Germinal center (tissue), 1 donor: ENCODE measurements at places on chromosomes 11 and 22.

DNA sequence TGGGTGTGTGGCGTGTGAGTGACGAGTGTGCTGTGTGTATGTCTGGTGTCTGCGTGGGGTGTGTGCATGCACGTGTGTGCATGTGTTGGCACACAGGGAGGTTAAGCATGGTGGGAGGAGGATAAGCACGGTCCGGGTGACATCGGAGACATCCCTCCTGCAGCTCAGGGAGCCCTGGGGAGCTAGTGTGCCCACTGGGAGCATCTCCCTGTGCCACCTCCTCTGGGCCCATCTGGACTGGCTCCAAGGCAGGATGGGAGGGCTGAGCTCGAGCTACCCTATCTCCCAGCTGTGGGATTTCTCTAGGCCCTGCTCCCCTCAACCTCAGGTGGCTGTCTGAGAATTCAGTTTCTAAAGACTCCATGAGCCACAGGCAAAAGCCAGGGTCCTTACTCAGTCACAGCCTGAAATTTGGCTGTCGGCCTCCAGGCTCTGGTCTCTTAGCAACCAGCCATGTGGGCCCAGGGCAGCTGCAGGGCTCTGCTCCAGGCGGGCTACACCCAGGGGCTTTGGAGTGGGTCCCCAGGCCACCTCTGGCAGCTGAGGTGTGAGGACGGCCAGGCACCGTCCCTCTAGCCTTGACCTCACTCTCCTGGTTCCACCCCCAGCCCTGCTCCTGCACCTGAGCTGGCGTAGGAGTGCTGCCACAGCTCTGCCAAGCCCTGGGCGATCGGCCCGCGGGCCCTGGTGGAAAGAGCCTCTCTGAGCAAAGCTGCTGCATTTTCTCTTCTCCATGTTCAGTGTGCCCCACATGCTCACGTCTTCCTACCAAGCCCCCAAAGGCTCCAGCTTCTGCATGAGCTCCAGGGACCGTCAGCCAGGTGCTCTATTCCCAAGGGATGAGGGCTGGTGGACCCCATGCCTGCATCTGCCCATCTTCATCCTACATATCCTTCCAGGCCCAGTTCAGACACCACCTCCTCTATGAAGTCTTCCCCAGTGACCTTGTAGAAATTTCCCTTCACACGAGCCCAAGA, 39.7 kb downstream of the RTL6 start:
- no peak for DNase-seq

GRCh38 chr11:57097149-57097548, 84.6 kb upstream of the LRRC55 start:
- no peak for DNase-seq

DNA sequence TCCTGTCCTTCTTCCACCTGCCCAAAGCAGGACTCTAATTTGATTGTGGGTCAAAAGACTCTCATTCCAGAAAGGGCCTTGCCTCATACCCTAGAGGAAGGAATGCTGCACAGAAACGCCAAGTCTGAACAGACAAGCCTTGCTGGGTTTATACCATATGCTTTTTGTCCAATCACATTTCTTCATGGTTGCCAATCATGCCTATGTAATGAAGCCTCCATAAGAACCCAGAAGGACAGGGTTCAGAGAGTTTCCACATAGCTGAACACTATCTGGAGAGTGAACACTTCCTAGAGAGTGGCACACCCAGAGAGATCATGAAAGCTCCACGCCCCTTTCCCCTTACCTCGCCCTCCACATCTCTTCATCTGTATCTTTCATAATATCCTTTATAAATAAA, 4.8 kb upstream of the SAA2 start:
- no peak for DNase-seq

- no peak for DNase-seq
Measured at GRCh38 chr22:47839595-47840227, 1077.3 kb downstream of the TBC1D22A start.

GRCh38 chr22:31243339-31244045, 31.4 kb downstream of the LIMK2 start:
- no peak for DNase-seq

- DNase-seq: no peak
Measured at GRCh38 chr11:35066783-35067423, 72.1 kb upstream of the CD44 start.

GRCh38 chr22:25829237-25829636, 87.2 kb downstream of the MYO18B start:
- no peak for DNase-seq

DNA sequence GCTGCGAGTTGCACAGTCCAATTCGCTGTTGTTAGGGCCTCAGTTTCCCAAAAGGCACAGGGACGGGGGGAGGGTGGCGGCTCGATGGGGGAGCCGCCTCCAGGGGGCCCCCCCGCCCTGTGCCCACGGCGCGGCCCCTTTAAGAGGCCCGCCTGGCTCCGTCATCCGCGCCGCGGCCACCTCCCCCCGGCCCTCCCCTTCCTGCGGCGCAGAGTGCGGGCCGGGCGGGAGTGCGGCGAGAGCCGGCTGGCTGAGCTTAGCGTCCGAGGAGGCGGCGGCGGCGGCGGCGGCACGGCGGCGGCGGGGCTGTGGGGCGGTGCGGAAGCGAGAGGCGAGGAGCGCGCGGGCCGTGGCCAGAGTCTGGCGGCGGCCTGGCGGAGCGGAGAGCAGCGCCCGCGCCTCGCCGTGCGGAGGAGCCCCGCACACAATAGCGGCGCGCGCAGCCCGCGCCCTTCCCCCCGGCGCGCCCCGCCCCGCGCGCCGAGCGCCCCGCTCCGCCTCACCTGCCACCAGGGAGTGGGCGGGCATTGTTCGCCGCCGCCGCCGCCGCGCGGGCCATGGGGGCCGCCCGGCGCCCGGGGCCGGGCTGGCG, at the start of gene BCR:
Gene BCR, plus strand, starts transcription at position 209 of the 592 bp plus-strand sequence. CDS start 452 bp downstream, outside the sequence.
- peak; percentile 82 for DNase-seq

GRCh38 chr22:45051419-45051818, 41.6 kb upstream of the PHF21B start:
- DNase-seq: no peak

- peak; percentile 64 for DNase-seq
Measured at GRCh38 chr22:22884888-22885840, 2.5 kb upstream of the IGLL5 start.

DNA sequence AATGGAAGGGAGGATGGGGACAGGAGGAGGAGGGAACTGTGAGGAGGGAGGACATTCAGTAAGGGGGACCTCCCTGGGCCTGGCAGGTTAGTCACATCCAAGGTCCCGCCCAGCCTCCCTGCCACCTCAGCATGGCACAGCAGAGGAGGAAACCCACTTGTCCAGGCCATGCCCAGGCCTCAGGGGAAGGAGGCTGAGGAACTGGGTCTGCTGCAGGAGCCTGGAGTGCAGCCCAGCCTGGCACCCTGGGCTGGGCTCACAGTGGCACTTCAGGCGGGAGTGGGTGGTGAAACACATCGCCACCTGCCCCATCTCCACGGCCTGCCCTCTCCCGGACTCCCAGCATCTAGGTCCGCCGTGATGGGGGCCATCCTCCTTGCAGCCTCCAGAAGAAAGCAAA, 17.2 kb upstream of the KLHL35 start:
- DNase-seq: no peak

DNA sequence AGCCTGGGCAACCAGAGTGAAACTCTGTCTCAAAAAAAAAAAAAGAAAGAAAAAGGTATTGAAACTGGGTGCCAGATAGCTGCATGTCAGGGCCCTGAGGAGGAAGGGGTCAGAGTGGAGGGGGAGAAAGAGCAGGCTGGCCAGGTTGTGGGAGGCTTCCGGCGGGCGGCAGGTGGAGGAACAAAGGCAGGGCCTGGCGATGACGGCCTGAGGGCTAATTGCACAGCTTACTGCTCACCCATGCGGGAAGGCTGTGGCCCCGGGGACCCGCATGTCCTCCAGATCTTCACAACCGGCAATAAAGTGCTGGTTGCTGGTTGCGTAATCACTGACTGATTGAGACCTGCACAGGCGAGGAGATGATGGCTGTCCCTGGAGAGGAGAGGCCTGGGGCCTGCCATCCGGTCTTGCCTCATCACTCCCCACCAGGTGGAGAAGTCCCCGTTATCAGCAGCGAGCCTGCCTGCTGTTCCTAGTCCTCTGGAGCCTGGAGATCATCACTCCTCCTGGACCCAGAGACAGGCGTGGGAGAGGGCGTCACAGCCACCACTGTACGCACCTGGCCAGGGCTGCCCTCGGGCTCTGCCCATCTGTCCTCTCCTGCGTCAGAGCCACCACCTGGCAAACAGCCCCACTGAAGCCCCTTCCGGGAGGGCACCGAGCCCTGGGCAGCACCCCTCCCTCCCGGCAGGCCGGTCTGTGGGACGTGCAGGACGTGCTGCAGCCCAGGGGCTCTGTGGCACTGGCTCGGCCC, 18.7 kb downstream of the H19 start:
- DNase-seq: no peak

DNA sequence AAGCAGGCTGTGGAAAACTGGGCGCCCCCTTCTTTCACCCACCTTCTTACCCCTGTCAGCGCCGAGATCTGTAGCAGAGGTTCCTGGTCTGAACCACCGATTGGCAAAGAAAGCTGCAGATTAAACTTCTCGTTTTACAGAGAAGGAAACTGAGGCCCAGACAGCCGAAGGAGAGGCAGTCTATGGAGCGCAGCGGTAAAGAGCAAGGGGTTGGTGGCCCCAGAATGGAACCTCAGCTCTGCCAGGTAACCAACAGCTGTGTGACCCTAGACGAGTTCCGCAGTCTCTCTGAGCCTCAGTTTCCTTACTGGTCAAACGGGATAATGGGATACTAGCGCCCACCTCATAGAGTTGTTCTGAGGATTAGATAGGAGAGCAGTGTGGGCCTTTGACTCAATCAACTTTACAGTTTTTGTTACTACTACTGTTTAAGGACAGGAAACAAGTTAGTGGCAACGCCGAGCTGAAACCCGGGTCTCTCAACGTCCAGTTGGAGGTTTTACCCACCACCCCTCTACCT, 3.1 kb upstream of the WT1 start:
- DNase-seq: no peak

- no peak for DNase-seq
Measured at GRCh38 chr11:78572394-78572793, 2.3 kb downstream of the NARS2 start.

DNA sequence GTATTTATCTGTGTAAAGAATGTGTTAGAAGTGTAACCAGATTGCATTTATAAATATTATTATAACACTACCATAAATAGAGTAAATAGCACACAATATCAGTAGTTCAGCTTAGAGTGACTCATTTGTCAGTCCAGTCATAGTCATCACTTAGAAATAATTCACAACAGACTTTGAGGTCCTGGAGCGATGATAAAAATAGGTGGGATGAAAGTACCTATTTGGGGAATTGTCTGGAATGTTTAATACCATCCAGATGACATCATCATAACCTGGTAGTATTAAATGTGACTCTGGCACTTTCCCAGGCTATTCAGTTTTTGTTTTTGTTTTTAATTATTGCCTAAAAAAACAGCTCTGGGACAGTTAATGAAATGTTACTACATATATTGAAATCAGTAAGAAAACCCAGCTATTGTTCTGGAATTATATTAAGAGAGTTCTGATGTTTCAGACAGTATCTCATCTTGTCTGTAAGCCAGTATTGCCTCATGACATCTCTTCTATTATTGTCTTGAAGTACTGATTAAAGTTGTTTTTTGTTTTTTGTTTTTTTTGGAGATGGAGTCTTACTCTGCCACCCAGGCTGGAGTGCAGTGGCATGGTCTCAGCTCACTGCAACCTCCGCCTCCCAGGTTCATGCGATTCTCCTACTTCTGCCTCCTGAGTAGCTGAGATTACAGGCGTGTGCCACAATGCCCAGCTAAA, 74.8 kb downstream of the SIK2 start:
- DNase-seq: no peak

DNA sequence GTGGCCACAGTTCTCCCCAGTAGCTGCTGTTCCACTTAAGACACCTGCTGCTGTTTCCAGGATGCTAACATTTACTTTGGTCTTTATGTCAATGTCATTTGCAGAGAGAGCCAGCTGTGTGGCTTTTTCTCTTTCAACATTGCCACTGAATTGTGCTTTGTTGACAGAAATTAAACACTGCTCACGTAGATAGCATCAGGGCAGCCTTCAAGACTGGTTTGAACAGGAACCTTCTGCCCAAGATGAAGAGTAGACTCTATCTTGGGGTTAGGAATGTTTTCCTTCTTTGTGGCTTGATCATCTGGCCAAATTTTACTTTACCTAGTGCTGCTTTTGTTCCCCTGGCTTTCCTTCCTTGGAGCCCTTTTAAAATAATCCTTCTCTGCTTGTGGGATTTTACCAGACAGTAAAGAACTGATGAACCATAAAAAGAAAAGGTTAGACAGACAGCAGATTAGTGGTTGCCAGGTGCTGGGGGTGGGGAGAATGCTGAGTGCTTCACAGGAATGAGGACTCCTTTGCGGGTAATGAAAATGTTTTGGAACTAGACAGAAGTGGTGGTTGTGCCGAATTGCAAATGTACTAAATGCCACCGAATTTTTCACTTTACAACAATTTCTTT, 22.7 kb upstream of the XBP1 start:
- no peak for DNase-seq

DNA sequence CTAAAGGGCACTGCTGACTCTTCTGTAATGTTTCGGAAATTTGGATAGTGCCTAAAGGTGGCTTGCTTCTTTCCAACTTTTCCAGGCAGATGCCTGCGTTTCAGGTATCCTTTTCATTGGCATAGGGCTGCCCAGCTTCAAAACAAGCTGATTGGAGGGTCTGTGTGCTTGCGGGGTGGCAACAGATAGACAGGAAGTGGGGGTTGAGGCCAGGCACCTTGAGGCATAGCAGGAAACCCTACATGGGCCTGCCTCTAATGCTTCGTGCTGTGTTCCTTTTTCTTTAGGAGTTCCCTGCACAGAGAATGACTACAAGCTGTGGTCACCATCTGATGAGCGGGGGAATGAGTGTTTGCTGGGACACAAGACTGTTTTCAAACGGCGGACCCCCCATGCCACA, 92.2 kb upstream of the SORL1-AS1 start:
- DNase-seq: no peak

DNA sequence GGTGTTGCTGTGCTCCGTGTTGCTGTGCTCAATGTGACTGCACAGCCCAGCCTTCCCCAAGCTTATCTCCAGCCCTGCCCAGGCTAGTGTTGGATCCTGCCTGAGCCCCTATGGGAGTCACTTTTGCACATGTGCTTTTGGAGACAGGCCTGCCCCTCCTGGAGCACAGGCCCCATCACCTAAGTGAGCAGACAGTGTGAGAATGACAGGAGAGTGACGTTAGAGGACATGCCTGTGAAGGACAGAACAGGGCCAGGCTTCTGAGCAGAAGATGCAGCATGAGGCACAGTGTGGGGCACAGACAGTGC, 36.6 kb upstream of the SUSD2 start:
- no peak for DNase-seq

- DNase-seq: no peak
Measured at GRCh38 chr11:68621826-68622225, 62.5 kb upstream of the GAL start.

- no peak for DNase-seq
Measured at GRCh38 chr11:106193956-106194355, 116.5 kb downstream of the AASDHPPT start.

GRCh38 chr11:59558270-59558643, 46.9 kb downstream of the OR4D9 start:
- DNase-seq: no peak

GRCh38 chr11:118621071-118621783, 13.8 kb downstream of the PHLDB1 start:
- DNase-seq: peak; percentile 17

DNA sequence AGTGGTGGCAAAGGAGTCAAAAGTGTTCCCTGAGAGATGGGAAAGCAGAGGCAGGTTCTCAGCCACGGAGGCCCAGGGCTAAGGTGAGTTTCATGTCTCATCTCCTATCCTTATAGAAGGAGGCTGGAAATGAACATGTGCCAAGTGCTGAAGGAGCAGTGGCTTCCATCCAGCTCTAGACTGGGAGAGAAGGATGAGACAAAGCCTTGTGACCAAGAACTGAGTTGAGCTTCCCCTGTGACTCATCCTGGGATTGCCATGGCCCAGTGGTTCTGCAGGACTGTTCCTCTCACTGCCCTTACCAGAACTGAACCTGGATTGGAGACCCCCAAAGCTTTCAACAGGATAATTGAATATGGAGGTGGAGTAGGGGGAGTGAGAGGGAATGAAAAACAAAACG, 16.7 kb upstream of the OR9Q1 start:
- DNase-seq: no peak
